T-helper 17 cell (primary cell): ENCODE measurements at places on chromosomes 1 and 21.
A peak's percentile ranks its signal among the peaks of the same experiment; 100 is the strongest.

GRCh38 chr1:185850366-185850765 is 116.2 kb downstream of the HMCN1 start:
- peaks cover 14% of the 10 kb centered on the region for H3K27me3 ChIP-seq
- H3K4me3 ChIP-seq, result no peak overlapping the region
- DNase-seq, result no peak

- H3K4me3 ChIP-seq, result peak overlapping the region; percentile 96
- H3K36me3 ChIP-seq, result peaks cover 9% of the 10 kb centered on the region
- H3K27me3 ChIP-seq, result peaks cover 6% of the 10 kb centered on the region
- no peak for DNase-seq
- H3K27ac ChIP-seq, result peak overlapping the region; percentile 99
Observed at GRCh38 chr1:21783679-21784603, 992 bp upstream of the USP48 start.

DNA sequence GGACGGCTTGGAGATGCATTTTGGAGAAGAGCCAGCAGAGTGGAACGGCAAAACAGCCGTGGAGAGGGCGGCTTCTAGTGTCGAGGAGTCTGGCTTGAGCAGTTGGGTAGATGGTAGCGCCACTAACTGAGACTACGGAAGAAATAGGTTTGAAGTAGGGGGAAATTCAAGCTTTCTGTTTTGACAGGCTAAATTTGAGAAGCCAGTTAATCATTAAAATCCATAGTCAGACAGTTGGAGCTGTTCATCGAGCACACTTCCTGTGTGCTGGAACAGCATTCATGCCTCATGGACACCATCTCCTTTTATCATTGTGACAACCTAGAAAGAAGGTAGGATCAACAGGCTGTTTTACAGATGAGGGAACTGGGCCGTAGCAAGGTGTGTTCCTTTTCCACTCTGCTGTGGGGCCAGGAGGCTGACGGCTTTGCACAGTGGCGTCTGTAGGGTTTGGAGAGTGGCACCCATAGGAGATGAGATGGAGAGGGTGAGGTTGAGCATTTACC is 3.4 kb upstream of the PKLR start:
- peaks cover 12% of the 10 kb centered on the region for H3K27me3 ChIP-seq
- DNase-seq, result no peak
- H3K27ac ChIP-seq, result no peak overlapping the region
- peaks cover 5% of the 10 kb centered on the region for H3K36me3 ChIP-seq
- peaks cover 9% of the 10 kb centered on the region for H3K4me1 ChIP-seq

- H3K27ac ChIP-seq, result no peak overlapping the region
- peaks cover 7% of the 10 kb centered on the region for H3K27me3 ChIP-seq
- DNase-seq, result no peak
- H3K36me3 ChIP-seq, result peaks cover 2% of the 10 kb centered on the region
- peak overlapping the region; percentile 31 for H3K4me3 ChIP-seq
Observed at GRCh38 chr1:181124291-181124751, 35.8 kb downstream of the IER5 start.

DNA sequence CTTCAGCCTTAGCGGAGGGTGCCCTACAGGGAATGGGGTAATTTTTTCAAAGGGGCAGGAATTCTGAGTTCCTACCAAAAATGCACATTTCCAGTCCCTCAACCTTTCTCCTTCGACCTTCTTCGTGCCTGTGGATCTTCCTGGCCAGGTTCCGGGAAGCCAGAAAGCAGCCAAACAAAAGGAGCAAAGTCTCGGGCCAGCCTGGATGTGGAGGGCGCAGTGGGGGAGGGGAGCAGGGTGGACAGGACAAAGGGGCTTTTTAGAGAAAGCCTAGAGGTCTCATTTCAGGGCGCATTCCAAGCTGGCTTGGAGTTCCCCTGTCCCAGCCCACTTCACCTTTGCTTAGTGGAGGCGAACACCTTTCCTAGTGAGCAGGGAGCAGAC is 2.9 kb upstream of the INAVA start:
- H3K27me3 ChIP-seq, result no peaks in the 10 kb centered on the region
- H3K27ac ChIP-seq, result no peak overlapping the region
- H3K4me1 ChIP-seq, result peaks cover 31% of the 10 kb centered on the region
- H3K4me3 ChIP-seq, result peak overlapping the region; percentile 86
- DNase-seq, result no peak

DNA sequence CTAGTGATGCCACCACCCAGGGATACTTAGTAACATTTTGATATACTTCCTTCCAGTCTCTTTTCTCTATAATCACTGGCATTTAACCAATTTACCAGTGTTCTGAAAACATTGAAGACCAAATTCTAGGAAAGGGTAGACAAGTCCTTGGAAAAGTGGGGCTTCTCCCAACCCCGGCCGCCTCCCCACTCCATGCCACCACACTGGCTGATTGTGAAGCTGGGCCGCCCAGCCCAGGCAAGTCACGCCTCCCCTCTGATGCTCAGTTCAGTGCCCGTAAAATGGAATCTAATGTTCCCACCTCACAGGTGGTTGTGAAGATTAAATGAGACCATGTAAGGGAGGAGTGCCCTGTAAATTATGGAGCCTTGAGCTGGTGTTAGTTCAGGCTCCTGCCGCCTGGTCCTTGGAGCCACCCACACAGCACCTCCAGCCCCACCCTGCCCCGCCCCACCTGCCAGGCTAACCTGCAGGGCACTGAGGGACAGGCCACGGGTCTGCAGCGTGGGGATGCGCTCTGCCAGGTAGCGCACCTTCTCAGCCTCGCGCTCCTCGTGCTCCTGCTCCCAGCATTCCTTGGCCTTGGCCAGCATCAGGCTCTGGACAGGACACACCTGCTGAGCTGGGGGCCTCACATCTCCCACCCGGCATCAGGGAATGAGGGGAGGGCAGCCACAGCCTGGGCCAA is 7.3 kb downstream of the TNNI1 start:
- H3K36me3 ChIP-seq, result no peaks in the 10 kb centered on the region
- DNase-seq, result no peak
- H3K27ac ChIP-seq, result no peak overlapping the region
- H3K4me1 ChIP-seq, result no peaks in the 10 kb centered on the region
- H3K27me3 ChIP-seq, result peaks cover 57% of the 10 kb centered on the region

- no peak overlapping the region for H3K4me3 ChIP-seq
- no peak overlapping the region for H3K27ac ChIP-seq
- H3K27me3 ChIP-seq, result no peaks in the 10 kb centered on the region
- H3K4me1 ChIP-seq, result peaks cover 36% of the 10 kb centered on the region
- DNase-seq, result no peak
- H3K36me3 ChIP-seq, result peaks cover 2% of the 10 kb centered on the region
Observed at GRCh38 chr1:47434051-47434842, 3.6 kb upstream of the FOXD2 start.

GRCh38 chr21:44653123-44653522 is 1.3 kb downstream of the KRTAP12-4 start:
- DNase-seq, result no peak
- H3K4me1 ChIP-seq, result peaks cover 28% of the 10 kb centered on the region
- H3K27me3 ChIP-seq, result no peaks in the 10 kb centered on the region

GRCh38 chr21:28543975-28544374 is 448.7 kb downstream of the LTN1 start:
- H3K27me3 ChIP-seq, result no peaks in the 10 kb centered on the region
- H3K4me1 ChIP-seq, result no peaks in the 10 kb centered on the region
- DNase-seq, result no peak
- no peak overlapping the region for H3K27ac ChIP-seq

DNA sequence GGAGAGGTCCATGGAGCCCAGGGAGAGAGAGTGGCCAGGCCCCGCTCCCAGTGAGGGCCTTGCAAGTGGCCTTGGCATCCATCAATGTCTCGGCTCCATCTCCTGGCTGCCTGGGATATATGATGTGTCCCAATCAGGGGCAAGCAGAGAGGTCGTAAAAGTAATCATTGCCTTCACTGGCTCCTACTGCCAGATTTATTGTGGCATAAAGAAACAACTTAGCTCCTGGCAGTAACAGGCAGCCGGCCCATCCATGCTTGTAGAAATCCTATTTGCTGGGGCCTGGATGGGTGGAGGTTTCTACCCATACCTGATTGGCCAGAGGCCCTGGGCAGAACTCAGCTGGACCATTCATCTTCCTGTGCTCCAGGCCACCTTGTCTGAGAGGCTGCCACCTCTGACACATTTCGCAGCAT is 272.6 kb downstream of the MATN1 start:
- DNase-seq, result no peak
- peaks cover 2% of the 10 kb centered on the region for H3K4me1 ChIP-seq
- no peak overlapping the region for H3K27ac ChIP-seq

DNA sequence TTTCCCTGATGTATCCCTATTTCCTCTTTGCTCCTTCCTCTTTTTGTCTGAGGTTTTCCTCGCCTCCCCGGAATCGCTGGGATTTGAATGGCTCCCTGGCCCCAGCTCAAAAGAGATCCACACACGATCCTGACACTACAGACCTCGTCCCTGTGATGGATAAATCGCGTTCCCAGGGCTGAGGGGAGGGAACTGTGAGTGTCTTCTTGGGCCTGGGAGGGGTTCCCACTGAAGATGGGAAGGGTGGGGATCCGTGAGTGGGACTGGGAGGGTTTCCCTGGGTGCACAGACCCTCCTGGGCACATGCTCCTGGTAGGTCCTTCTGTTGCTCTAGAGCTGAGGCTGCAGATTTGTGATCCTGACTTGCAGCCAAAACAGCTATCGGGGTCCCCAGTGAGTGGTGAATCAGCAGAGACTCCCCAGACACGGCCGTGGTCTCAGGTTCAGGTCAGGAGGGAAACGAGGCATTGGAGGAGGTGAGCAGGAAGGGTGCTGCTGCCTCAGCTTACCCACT is 591.0 kb downstream of the PTPRU start:
- H3K4me1 ChIP-seq, result no peaks in the 10 kb centered on the region
- H3K36me3 ChIP-seq, result no peaks in the 10 kb centered on the region
- no peak overlapping the region for H3K4me3 ChIP-seq
- H3K27me3 ChIP-seq, result peaks cover 24% of the 10 kb centered on the region
- no peak for DNase-seq

GRCh38 chr1:27878039-27878438 is 5.7 kb downstream of the THEMIS2 start:
- DNase-seq, result no peak
- H3K27me3 ChIP-seq, result no peaks in the 10 kb centered on the region
- H3K36me3 ChIP-seq, result peaks cover 14% of the 10 kb centered on the region

- no peak overlapping the region for H3K27ac ChIP-seq
- peaks cover 12% of the 10 kb centered on the region for H3K27me3 ChIP-seq
Observed at GRCh38 chr1:23466423-23466989, 17.5 kb downstream of the ASAP3 start.

GRCh38 chr1:94071976-94072375 is 49.0 kb downstream of the ABCA4 start:
- no peak for DNase-seq
- H3K4me1 ChIP-seq, result peaks cover 5% of the 10 kb centered on the region
- no peak overlapping the region for H3K4me3 ChIP-seq
- peaks cover 61% of the 10 kb centered on the region for H3K27me3 ChIP-seq
- H3K36me3 ChIP-seq, result peaks cover 4% of the 10 kb centered on the region
- H3K27ac ChIP-seq, result no peak overlapping the region
